Left renal cortex interstitium (tissue), 4 donors: ENCODE measurements at places on chromosomes 4 and X.

GRCh38 chr4:139278912-139279759 is 889 bp downstream of the MGARP start:
- DNase-seq = no peak

DNA sequence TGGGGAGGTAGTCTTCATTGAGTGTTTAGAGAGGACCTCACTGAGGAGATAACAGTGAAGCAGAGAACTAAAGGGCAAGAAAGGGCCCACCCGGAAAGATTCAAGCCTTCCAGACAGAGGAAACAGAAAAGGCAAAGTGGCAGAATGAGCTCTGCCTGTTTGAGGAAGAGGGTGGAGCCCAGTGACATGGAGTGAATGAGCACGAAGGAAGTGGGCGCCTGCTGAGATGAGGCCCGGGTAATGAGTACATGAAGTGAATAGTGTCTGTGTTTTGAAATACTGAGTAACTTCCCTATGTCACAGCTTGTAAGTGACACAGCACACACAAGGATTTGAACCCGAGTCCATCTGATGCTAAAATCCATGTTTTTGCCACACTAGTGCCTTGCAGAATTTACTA is 32.5 kb upstream of the TLR2 start:
- no peak for DNase-seq

DNA sequence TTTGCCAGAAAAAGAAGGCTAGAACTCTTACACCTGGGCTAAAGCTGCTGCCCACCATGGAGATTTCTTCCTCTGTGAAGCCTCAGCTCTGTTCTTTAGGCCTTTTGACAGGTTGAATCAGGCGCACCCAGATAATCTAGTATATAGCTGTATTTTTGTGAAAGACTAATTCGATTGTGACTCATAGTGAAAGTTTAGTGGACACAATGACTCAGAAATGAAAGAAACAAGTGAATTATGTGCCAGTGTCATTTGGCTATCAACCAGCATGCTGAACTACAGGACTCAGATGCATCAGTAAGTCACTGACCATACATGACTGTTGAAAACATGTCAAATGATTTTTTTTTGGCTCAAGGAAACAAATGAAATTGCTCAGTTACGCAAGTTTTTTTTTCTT is 425.4 kb downstream of the SLITRK2 start:
- no peak for DNase-seq

GRCh38 chr4:101708293-101709039 is 82.1 kb upstream of the BANK1 start:
- DNase-seq = no peak

DNA sequence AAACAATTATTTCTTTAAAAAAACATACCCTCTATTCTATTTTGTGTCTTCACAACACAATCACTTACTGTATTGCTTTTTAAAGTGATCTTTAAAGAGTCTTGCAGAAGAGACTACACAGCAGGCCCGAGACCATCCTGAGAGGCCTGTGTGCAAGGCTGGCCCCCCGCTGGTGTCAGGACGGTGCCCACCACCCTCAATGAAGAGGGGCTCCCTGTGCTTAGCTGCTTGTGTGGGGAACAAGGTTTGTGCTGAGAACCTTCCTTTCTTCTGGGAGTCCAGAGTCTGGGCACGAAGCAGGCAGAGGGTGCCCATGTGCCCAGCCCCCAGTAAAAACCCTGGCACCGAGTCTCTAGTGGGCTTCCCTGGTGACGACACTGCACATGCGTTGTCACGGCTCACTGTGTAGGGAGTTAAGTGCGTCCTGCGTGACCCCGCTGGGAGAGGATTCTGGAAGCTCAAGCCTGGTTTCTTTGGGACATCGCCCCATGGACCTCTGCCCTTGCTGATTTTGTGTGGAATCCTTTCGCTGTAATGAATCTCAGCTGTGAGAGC is 22.0 kb downstream of the RGS12 start:
- no peak for DNase-seq

GRCh38 chrX:40933132-40933705 is 152.0 kb upstream of the USP9X start:
- DNase-seq = no peak

DNA sequence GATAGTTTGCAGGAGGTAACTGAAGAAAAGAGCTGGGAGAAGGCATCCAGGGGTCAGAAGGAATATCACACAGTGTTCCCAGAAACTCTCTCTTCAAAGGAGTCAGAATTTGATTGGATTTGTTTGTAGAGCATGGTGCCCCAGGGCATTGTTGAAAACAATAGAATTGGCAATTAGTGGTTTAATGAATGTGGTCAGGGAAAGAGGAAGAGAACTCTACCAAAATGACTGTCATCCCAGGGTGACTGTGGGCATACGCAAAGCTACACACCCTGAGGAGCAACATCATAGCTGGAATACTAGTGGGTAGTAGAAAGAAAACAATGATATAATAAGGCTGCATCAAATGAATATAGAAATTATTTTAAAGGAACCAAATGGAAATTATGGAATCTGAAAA is 21.5 kb downstream of the TNIP2 start:
- no peak for DNase-seq

DNA sequence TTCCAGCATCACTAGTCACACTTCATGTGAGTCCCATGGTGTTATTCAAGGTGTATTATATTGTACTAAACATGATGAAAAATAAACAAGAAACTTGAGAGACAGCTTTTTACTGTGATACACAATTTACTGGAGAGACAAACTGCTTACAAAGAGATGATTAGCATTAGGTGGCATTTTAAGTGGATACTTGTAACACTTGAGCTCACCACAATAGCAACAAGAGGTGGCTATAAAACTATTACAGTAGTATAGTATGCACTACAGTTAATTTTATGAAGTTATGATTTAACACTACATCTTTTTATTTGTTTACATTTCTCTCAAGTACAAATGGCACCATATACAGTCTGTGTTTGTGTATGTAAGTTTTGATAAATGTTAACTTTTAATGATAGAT is 246.6 kb downstream of the PARM1 start:
- no peak for DNase-seq

GRCh38 chr4:52098618-52099017 is 47.5 kb downstream of the SPATA18 start:
- no peak for DNase-seq
